RKO (cell line): ENCODE measurements at places on chromosomes 7 and 10.

DNA sequence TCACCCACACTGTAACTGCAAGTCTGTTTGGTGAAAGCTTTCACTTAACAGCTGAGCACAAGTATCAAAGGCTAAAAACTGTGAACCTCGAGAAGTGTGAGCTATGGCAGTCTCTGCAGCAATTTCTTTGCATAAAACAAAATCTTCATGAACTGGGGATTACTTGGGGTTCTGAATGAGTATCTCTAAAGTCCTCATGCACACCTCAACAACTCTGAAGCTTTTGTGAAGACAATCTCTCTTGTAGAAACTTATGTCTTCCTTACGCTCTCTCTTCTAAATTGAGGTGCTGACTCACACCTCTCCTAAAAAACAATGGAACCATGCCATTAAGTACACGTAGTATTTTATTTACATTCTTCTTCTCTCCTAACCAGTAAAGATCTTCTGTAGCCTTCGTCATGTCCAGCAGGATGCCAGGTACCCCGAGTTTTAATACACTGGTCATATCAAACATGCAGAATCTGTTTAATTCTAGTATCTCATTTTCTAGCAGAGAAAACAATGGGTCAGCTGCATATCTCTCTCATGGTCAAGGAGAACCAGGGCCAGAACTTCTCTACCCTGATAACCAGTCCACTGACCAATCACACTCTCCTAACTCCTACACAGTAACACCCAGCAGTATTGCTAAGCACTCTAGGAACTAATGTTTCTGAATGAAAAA lies 76.9 kb downstream of the UBE2H start:
- DNase-seq = no peak

- no peak for DNase-seq
Measured at GRCh38 chr10:124645467-124646095, 98.6 kb downstream of the FAM53B start.

DNA sequence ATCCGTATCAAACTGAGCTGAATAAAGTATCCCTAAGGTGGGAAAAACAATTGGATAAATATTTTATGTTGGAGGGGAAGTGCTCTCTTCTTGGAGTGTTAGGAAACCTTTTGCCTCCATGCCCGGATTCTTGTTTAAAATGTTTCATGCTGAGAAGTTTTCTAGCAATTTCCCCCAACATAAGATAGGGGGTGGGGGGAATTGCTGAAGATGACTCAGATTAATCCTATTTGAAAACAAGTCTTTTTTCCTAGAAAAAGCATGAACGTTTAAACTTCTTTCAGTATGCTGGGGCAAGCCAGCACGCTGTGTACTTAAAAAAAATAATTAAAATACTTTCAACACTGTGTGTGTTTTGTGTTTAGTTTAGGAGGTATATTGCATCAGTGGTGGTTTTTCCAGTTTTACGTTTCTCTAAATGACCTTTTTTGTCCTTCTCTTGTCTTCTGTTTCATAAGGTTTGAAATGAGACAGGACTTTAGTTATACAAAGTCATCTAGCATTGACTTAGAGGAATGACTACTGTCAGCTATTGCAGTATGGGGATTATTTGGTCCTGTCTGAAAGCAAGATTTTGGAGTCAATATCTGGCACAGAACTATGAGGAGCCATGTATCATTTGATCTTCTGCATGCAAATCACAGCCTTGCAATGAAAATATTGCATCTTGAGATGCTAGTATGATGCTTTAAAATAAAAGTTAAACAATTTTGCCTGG lies 295.9 kb downstream of the GATA3 start:
- no peak for DNase-seq

DNA sequence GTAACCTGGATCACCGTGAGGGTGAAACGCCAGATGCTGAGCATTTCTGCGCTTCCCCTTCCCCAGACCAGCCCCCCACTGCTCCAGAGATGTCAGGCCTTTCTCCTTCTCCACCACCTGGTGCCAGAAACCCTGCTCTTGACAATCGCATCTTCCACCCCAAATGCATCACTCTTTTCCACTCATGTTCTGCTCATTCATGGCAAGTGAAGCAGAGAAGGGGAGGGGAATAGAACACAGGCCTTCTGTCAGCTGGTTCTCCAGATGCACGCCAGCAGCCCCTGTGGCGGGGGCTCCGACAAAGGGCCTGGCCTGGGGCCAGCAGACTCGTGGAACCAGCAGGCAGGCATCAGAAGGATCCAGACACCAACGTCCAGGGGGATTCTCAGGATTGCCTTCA lies 68.5 kb upstream of the SVIL start:
- no peak for DNase-seq

GRCh38 chr10:58063861-58064480 lies 203.7 kb downstream of the IPMK start:
- no peak for DNase-seq

DNA sequence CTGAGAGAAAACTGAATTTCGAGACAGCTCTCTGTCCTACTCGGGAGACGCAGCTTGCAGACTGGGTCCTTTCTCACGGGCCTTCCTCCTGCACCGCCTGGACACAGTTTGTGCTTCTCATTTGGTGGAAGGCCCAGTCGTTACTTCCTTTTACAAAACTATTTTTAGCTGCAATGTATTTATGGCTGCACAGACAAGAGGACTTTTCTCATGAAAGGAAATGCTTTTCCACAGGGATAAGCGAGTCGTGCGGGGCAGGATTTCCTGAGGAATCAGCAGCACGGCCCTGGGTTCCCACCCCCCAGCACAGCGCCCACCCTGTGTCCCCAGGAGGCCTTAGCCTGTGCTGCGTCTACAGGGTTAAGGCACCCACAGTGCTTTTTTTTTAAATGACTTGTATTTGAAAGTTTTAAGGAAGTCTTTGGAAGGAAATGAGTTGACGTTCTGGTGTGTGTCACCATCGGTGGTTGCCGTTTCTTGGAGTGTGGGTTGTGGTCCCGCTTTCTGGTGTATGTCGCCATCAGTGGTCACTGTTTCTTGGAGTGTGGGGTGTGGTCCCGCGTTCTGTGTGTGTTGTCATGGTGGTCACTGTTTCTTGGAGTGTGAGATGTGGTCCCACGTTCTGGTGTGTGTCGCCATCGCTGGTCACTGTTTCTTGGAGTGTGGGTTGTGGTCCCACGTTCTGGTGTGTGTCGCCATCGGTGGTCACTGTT lies 50.9 kb downstream of the INPP5A start:
- no peak for DNase-seq

GRCh38 chr7:118839515-118839914 lies 615.0 kb downstream of the ANKRD7 start:
- DNase-seq = no peak

- peak; percentile 55 for DNase-seq
Measured at GRCh38 chr7:155009570-155010157, 6.7 kb upstream of the PAXIP1 start.

DNA sequence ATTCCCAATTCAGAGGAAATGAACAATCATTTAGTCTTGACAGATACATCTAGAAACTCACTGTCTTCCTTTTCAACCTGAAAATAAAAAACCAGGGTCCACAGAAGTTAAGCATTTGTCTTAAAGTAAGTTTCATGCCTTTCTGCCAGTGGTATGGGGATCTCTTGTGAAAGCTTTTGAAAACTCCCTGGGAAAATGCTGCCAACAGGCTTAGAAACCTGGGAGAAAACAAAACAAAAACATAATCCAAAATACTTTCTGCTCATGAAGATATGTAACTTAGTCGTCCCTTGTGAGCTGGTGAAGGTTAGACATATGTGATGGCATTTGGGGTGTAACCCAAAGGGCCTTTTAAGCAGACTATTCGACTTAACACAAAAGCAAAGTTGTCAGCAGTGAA lies 66.4 kb upstream of the ZNF438 start:
- DNase-seq = no peak

- DNase-seq = no peak
Measured at GRCh38 chr7:138021889-138022288, 20.0 kb upstream of the CREB3L2 start.

GRCh38 chr10:129498680-129499079 lies 31.6 kb downstream of the MGMT start:
- DNase-seq = peak; percentile 7

DNA sequence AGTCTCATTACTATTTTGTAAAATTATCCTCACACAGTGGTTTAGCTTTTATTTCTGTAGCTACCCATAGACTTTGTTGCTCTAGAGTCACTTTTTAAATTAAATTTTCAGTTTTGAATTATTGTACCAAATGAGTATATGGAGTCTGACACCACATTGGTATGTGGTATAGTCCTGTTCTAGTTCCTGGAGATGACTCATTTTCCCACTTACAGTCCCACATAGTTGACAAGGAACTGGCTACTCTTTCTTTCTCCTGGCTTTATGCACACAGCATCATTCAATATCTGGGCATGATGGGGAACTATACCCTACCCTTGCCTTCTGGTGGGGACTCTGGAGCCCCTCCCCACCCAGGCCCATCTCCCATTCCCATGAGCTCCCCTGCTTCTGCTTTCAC lies 92.6 kb upstream of the RAB11FIP2 start:
- DNase-seq = peak; percentile 50

DNA sequence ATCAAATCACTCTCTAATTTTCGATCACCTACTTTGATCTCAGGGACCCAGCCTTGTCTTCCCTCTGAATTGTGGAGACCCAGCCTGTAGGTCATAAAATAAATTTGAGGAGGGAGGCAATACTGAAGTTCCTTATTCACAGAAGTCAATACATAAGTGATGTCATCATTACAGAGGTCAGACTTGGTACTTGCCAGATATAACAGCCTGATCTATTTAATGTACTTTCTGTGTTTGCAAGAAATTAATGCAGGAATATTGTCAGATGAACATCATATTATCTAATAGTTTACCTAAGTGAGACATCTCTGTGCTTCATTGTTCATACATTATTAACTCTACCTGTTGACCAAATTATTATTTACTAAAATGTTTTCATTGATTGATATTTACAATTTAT lies 105.6 kb downstream of the GPAM start:
- DNase-seq = no peak

DNA sequence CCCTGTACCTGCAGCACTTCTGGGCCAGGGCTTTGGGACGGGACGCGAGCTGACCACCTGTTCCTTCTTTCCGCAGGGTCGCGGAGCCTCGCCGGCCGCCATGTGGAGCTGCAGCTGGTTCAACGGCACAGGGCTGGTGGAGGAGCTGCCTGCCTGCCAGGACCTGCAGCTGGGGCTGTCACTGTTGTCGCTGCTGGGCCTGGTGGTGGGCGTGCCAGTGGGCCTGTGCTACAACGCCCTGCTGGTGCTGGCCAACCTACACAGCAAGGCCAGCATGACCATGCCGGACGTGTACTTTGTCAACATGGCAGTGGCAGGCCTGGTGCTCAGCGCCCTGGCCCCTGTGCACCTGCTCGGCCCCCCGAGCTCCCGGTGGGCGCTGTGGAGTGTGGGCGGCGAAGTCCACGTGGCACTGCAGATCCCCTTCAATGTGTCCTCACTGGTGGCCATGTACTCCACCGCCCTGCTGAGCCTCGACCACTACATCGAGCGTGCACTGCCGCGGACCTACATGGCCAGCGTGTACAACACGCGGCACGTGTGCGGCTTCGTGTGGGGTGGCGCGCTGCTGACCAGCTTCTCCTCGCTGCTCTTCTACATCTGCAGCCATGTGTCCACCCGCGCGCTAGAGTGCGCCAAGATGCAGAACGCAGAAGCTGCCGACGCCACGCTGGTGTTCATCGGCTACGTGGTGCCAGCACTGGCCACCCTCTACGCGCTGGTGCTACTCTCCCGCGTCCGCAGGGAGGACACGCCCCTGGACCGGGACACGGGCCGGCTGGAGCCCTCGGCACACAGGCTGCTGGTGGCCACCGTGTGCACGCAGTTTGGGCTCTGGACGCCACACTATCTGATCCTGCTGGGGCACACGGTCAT lies 13.3 kb downstream of the GPR146 start:
- no peak for DNase-seq

DNA sequence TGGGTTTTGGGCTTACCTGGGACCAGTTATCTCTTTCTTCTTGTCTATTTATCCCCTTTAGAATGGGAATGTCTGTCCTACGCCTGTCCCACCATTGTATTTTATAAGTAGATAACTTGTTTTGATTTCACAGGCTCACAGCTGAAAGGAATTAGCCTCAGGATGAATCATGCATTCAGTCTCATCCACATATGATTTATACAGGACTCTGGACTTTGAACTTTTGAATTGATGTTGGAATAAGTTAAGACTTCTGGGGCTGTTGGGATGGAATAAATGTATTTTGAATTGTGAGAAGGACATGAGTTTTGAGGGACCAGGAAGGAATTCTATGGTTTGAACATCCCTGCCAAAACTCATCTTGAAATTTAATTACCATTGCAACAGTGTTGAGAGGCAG lies 112.6 kb downstream of the AMPH start:
- DNase-seq = no peak

- DNase-seq = no peak
Measured at GRCh38 chr10:44357023-44357540, 27.8 kb downstream of the CXCL12 start.

DNA sequence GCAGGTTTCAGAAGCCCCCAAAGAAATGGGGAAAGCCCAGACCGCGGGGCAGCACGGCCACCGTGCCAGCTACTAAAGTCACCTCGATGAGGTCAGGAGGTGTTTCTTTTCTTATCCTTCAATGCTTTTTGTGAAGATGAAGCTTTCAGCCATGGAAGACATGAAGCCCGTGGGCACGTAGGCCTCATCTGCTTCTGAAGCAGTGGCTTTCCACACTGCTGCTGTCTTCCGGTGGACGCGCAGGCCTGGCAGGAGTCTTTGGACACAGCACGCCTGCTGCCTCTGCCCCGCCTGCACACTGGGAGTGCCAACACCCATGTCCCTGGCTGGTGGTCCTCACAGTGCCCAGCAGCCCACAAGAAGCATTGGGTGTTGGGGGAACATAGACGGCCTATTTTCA lies 185.5 kb downstream of the EBF3 start:
- no peak for DNase-seq

DNA sequence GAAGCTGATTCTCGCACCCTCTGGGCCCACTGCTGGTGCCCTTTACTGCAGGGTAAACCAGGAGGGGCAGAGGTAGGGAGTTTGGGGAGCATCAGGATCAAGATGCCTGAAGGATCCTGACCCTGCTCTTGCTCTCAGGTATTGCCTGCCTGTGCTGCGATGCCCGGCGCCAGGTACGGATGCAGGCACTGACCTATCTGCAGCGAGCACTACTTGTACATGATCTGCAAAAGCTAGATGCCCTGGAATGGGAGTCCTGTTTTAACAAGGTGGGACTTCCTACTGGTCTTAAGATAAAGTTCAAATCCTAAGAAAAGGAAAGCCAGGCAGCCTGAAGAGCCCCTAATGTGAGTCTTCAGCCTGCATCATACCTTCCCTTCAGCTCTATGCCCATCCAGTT lies 16.1 kb upstream of the NFKB2 start:
- DNase-seq = no peak

- no peak for DNase-seq
Measured at GRCh38 chr7:80540836-80541235, 29.0 kb upstream of the GNAT3 start.

- DNase-seq = no peak
Measured at GRCh38 chr10:62669341-62669740, 135.2 kb upstream of the ADO start.

- peak; percentile 30 for DNase-seq
Measured at GRCh38 chr7:116218051-116218645, 7.8 kb downstream of the TES start.
